ENCODE measurements at places on chromosomes 12 and 14.

GRCh38 chr12:70074510-70074909 lies 168.7 kb upstream of the CNOT2 start:
- no peak overlapping the region for H3K27ac ChIP-seq
- no peaks in the 10 kb centered on the region for H3K36me3 ChIP-seq
- no peak overlapping the region for H3K4me3 ChIP-seq
- no peaks in the 10 kb centered on the region for H3K27me3 ChIP-seq
- no peak for DNase-seq
- H3K4me1 ChIP-seq: no peaks in the 10 kb centered on the region

GRCh38 chr12:90940872-90941499 lies 14.0 kb downstream of the CCER1 start:
- H3K36me3 ChIP-seq: peaks cover 2% of the 10 kb centered on the region
- H3K4me1 ChIP-seq: no peaks in the 10 kb centered on the region
- H3K27me3 ChIP-seq: peaks cover 4% of the 10 kb centered on the region
- no peak for DNase-seq
- H3K4me3 ChIP-seq: no peak overlapping the region
- H3K27ac ChIP-seq: no peak overlapping the region

DNA sequence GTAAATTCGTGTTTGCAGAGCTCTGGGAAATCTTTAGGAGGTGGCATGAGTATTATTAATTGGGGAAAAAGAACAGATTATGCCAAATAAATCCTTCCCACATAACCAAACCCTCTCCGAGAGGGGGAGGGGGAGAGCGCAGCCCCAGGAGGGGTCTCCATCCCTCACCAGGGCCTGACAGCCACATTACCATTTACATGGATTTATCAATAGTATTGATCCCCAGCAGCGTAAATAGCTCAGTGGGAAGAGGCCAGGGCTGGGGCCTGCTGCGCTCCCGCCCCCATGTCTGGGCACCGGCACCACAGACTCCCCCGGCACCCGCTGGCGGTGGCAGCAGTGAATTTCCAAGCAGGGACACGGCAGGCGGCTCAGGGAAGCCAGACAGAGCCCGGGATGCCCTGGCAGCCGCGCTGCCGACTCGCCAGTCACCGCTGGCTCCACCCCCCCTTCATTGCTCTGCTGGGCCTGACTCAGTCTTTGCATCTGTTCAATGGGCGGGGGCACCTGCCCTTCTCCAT lies 2.4 kb downstream of the NCOR2 start:
- H3K27me3 ChIP-seq: no peaks in the 10 kb centered on the region
- H3K27ac ChIP-seq: no peak overlapping the region

GRCh38 chr14:88312257-88312656 lies 10.8 kb downstream of the KCNK10 start:
- peaks cover 26% of the 10 kb centered on the region for H3K27me3 ChIP-seq
- DNase-seq: no peak
- H3K36me3 ChIP-seq: no peaks in the 10 kb centered on the region
- no peaks in the 10 kb centered on the region for H3K4me1 ChIP-seq
- H3K4me3 ChIP-seq: no peak overlapping the region

DNA sequence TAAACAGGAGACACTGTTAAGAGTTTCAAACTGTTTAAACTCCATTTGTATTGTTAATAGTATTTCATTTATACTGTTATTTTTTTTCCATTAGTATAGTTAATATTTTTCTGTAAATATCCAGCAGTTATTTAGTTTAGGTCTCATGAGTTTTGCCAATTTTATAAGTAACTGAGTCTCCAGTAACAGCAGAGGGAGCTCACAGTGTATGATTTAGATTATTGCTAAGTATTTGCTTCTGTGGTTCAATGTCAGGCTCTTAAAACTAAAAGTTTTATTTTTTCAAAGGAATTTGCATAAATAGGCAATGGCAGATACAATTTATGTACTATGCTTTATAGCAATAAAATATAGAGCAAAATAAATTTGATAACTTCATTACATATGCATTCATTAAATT lies 209.7 kb downstream of the ATXN7L3B start:
- no peak overlapping the region for H3K27ac ChIP-seq
- no peak for DNase-seq
- no peak overlapping the region for H3K4me3 ChIP-seq
- H3K4me1 ChIP-seq: no peaks in the 10 kb centered on the region

GRCh38 chr14:54232735-54233134 lies 164.1 kb upstream of the CDKN3 start:
- H3K27ac ChIP-seq: no peak overlapping the region
- no peak overlapping the region for H3K4me3 ChIP-seq

DNA sequence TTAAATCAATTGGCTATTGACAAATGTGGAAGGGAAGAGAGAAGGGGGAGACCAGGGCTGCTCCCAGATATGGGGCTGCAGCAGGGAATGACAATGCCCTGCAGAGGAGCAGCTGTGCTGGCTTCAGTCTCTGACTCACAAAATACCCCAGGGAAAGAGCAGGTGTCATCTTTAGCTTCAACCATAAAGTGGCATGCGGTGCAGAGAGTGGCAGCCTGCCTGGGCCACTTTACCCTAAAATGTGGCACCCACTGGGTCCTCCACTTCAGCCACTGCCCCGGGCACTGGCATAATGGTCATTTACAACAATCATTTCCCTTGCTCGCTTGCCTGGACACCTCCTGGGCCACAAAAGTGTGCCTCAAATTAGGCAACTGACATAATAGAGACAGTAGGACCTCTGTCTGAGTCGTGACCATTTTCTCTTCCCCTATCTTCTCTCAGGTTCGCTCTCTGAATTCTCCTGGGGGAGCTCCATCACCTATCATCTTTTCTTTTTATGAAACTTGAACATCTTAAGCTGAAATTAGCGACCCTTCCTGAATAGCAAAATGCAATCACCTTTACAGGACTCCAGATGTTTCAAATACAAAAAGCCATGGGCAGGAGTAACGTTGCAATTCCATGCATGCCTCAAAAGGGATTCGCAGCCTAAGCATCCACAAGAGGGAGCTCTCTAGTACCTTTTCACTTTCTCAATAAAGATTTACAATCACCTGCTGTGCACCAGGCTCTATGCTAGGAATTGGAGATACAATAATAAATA lies 179.9 kb upstream of the ATF7IP start:
- H3K27ac ChIP-seq: no peak overlapping the region
- peak; percentile 20 for DNase-seq
- peaks cover 24% of the 10 kb centered on the region for H3K27me3 ChIP-seq
- no peak overlapping the region for H3K4me3 ChIP-seq
